HEK293T (cell line): ENCODE measurements at places on chromosomes 16 and 17.

DNA sequence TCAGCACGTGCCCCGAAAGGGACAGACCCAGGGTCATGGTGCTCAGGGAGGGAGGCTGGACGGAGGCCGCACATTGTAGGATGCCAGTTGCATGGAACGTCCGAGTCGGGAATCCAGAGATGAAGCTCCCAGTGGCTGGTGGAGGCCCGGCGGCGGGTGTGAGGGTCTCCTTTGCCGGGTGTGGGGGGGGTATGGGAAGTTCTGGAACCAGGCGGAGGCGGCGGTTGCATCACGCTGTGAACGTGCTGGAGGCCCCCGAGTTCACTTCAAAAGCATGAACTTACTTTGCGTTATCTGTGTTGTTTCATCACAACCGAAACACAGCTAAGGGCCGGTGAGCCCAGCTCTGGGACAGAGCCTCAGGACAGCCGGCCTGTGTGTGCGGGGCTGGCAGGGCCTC, 73.4 kb upstream of the GNG13 start:
- no peak for DNase-seq

DNA sequence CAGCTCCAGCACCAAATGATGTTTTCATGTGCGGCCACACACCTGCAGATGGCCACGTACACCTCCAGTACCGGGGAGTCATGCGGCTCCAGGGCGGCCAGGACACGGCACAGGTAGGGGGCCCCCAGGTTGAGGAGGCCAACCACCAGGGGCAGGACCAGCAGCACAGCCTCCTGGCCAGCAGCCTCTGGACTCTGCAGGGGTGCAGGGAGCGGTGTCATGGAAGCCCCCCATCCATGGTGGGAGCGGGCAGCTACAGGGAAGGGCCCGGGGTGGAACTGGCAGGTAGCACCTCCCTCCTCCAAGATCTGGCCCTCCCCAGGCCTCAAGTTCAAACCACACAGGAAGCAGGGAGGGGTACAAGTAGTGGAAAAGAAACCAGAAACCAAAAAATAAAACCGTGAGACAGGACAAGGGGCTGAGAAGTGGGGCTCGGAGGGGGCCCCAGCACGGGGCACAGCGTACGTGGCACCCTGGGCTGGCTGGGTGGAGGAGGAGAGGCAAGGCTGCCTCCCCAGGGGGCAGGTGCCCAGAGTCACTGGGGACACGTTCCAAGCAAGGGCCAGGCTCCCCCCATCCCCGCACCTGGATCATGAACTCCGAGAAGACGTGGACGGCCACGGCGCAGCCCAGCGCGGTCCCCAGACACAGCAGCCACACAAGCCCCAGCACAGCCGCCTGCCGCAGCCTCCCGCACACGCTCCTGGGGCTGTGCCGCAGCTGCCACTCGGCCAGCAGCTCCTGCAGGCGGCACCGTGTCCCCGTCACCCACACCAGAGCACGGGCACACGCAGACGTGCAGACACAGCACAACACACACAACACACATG, 7.4 kb downstream of the TMC6 start:
- no peak for DNase-seq

DNA sequence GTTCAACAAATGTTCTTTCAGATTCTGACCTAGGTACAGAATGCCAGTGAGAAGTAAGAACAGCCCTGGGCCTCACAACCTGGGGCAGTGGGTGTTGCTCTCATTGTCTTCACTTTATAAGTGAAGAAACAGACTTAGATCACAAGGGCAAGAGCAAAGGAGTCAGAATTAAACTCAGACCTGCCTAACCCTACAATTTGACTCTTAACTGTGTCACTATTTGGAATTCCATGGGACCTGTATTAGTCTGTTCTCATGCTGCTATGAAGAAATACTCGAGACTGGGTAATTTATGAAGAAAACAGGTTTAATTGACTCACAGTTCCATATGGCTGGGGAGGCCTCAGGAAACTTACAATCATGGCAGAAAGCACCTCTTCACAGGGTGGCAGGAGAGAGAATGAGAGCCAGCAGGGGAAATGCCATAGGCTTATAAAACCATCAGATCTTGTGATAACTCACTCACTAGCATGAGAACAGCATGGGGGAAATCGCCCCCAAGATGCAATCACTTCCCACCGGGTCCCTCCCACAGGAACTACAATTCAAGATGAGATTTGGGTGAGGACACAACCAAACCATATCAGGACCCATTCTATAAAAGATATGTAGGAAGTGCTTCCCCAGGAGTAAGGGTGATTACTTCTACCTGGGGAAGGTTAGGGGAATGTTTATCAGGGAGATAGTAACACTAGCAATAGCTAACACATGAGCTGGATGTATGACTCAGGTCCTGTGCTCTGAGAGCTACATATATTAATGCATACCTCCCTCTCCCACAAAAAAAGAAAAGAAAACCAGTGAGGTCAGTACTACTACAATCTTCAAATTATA, 270.1 kb downstream of the SOX9 start:
- DNase-seq = no peak

GRCh38 chr17:40321524-40321929, 12.5 kb downstream of the RARA start:
- DNase-seq = no peak

DNA sequence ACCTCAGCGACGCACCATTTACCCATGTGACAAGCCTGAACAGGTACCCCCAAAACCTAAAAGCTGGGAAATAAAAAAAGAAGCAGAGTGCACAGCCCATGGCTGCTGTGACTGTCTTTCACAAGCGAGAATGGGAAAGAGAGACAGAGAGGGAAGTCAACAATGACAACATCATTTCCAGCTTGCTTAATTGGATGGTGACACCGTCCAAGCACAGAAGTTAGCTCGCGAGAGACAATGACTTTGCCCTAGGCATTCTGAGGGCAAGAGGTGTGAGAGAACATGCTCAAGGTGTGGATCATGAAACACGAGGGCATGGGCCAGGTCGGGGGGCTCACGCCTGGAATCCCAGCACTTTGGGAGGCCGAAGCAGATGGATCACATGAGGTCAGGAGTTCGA, 19.3 kb upstream of the NSMCE1 start:
- DNase-seq = no peak

DNA sequence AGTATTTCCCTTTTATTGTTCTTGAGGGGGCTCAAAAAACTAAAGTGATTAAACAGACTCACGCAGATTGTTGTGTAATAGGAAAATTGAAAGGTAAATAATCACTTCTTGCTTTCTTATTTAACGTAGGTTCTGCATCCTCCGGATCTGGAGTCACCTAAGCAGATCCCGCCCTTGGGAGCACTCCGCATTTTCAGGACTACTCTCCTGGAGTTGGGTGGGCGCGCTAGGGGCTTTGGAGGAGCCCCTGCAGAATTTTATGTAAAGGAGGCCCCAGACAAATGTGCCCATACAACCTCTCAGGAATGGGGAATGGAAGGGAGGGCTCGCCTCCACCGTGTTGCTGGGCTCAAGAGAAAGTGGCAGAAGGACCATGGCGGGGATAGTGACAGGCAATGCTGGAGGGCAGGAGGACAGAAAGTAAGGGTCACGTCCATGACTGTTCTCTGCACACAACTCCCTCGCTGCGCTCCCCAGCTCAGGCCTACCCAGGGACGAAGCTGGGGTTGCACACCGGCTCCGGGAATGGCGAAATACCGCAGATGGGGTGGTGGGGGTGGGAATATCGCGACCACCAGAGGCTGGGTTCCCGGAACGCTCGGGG, 8.3 kb downstream of the MT2A start:
- no peak for DNase-seq

GRCh38 chr16:14420721-14421488, 209.2 kb downstream of the PARN start:
- no peak for DNase-seq

DNA sequence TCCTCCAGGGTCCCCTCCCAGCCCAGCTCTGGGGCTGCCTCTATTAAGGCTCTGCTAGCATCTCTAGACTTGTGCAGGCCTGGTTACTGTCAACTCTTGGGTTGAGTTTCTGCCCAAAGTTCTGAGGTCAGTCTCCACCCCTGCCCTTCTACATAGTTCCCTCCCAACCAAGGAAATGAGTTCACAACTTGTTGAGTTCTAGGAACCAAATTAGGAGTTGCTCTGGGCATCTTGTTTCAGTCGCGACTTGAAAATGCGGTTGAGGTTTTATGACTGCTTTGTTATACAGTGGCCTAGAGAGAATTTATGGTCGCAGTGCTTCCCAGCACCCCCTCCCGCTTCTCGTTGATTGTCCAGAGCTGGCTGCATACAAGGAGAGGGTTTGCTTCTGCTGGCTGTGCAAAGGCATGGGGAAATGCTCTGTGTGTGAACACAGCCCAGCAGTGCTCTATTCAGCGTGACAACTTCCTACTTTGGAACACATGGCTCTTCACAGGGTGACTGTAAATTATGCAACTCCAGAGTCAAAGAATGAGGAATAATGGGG, 20.2 kb downstream of the GNAO1 start:
- DNase-seq = no peak

- DNase-seq = no peak
Observed at GRCh38 chr16:3836641-3837040, 43.9 kb downstream of the CREBBP start.

DNA sequence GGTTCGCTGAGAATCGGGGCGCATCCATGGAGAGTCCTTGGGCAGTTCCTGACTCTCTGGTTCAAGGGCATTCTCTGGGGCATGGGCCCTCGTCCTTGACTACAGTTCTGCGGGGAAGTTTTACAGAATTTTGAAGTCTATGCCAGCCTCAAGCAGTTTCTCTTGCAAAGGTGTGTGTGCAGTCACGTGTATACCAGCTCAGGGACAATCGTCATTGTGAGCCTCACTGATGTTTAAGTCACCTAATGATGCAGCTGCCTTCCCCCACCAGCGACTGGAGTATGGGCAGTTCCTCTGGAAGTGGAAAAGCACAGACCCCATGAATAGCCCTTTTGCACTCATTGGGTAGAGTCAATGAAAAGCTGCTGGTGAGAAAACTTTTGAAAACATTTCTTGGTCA, 1.3 kb downstream of the PLCG2 start:
- DNase-seq = no peak

DNA sequence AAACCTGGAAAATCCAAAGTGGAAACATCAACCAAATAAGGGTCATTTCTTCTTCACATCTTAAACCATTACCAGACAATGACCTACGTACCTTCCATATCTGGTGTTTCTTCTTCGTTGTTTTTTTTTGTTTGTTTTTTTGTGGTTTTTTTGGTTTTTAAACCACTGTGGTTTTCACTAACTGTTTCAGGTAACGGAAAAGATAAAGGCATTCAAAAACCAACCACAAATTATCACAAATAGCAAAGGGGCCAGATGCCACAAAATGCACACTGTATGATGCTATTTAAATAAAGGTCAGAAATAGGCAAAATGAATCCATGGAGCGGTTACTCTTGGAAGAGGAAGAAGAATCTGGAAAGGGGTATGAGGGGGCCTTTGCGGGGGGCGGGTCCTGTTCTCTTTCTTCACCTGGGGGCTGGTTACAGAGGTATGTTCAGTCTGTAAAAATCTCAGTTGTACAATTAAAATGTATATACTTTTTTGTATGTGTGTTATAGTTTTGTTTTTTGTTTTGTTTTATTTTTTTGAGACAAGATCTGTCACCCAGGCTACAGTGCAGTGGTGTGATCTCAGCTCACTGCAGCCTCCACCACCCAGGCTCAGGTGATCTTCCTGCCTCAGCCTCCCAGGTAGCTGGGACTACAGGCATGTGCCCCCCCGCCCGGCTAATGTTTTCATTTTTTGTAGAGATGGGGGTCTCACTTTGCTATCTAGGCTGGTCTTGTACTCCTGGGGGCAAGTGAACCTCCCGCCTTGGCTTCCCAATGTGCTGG, 29.6 kb downstream of the LITAF start:
- no peak for DNase-seq

DNA sequence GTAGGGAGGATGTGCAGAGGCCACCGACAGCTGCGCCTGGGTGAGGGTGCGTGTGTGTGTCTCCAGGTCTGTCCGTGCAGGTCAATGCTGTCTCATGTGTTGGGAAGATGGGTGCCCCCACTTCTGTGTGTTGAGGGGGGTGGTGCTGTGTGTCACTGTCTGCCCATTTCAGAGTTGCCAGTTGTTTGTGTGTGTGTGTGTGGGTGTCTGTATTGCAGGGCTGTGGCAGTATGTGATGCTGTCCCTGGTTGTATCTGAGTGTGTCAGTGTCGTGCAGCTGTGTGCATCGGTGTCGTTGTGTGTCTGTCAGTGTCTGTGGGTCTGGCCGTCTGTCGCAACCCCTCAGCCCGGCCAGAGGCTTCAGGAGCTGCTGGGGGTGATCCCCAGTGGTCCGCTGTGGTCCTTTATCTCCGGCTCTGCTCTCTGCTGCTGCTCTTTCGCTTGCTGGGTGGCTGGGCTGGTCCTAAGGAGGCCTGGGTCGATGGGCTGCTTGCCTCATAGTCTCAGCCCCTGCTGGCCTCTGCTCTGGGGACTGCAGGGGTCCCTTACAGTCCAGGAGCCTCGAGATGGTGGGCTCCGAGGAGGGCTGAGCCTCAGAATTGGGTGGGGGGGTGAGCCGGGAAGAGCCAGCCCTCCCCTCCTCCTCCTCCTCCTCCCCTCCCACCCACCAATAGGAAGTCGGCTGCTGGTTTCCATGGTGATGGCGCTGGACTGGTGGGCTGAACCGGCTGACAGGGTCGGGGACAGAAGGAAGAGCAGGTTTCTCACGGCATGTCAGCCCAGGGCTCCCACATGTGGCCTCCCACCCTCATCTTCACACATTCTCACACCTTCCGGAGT, at the start of gene TSPOAP1:
TSS of gene TSPOAP1 (minus strand) at position 601 of the 840 bp plus-strand sequence. CDS start 875 bp downstream, outside the sequence.
- no peak for DNase-seq

- no peak for DNase-seq
Observed at GRCh38 chr17:81870131-81870980, 781 bp downstream of the ARHGDIA start.

GRCh38 chr17:1697681-1698080, 12.5 kb downstream of the TLCD2 start:
- no peak for DNase-seq

DNA sequence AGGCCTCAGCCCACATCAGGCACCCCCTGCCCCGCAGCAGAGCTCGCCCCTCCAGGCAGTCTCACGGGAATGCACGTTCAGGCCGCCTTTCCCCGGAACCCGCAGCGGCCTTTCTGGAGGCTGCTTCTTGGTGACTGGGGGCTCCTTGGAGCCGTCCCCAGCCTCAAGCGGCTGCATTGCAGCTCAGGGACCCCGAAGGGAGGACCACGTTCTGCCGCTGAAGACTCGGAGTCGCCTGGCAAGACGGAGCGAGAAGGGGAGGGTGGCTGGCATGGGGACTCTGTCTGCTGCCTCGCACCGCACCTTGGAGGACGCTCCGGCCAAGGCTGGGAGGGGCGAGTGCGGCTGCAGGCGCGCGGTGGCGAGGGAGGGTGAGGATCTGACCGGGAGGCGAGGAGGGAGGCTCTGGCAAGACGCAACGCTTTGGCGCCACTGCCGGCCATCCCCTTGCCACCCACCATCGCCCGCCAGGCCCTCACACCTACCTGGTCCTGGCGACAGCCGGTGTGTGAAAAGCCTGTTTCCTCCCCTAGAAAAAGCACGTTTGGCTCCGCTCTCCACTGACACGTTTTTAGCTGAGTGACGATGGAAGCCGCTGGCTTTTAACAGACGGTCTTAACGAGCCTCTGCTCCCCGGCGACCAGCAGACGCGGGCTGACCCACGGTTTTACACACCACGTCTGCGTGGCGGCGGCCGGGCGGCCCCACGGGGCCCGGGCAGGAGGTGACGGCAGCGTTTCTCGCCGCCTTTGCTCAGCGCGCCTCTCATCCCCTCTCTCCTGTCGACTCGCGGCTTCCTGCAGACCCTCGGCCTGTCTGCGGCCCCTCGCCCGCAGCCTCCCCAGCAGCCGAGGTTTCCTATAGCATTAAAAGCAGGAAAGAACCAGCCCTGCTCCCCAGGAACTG, 16.7 kb upstream of the GNG13 start:
- DNase-seq = no peak
